NCI-H345 (cell line): ENCODE measurements at places on chromosomes 3 and 15.

- peak; percentile 43 for DNase-seq
These were observed 59.3 kb upstream of the CHMP2B start for GRCh38 chr3:87167628-87168456.

- no peak for DNase-seq
These were observed 5.3 kb downstream of the DVL3 start for GRCh38 chr3:184160456-184160855.

GRCh38 chr3:100009276-100010086 lies 104.8 kb downstream of the FILIP1L start:
- no peak for DNase-seq

DNA sequence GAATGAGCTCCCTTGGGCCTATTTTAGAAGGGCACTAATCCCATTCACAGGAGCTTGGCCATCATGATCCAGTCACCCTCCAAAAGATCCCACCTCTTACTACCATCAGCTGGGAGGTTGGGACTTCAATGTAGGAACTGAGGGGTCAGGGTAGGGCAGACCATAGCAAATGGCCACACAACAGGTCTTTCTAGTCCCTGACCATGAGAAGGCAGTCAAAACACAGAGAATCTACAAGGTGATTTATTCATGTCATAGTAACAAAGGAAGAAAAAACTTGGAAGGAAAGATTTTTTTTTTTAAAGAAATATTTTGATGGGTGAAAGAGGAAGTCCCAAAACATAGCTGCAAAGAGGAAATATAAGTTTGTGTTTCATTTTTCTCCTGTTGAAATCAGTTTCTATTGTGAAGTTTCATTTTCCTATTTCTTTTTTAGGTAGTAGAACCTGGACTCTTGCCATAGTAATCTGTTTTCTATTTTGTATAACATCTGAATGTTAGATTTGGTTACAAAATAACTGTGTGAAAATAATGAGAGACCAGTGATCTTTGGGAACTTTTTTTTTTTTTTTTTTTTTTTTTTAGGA lies 23.5 kb upstream of the TNFSF10 start:
- no peak for DNase-seq

DNA sequence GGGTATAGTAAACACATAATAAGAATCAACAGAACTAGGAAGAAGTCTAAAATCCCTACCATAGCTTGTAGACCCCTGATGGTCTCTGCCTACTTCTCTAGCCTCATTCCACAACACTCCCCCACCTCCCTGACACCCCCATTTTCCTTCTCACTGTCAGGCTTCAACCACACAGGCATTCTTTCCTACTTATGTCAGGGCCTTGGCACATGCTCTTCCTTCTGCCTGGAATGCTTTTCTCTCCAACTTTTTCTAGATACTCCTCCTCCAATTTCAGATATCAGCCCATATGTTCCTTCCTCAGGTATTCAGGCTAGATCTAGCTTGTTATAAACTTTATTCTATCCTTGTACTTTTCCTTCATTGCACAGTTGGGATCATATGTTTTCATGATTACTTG lies 106.0 kb upstream of the MRPL3 start:
- DNase-seq, result no peak

DNA sequence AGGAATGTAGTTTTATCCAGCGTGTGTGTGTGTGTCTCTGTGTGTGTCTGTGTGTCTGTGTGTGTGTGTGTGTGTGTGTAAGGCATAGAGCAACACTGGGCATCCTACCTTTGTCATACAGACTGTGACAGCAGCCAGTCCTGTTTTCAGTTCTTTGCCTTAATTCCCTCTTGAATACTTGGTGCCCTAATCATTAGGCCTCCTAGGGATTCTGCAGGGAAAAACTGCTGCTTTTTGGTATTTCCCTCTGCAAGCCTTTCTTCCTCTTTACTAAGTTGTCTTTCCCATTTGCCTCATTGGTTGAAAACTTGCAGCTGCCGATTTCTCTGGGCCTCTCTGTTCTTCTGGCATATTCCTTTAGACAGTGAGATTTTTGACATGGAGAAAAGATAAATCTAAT lies 9.2 kb downstream of the SLC25A36 start:
- DNase-seq, result no peak

GRCh38 chr3:193890016-193890897 lies 245.7 kb upstream of the HES1 start:
- DNase-seq, result no peak

GRCh38 chr3:23880703-23881339 lies 36.0 kb downstream of the NKIRAS1 start:
- DNase-seq, result no peak

- DNase-seq, result no peak
These were observed 28.3 kb upstream of the TASOR start for GRCh38 chr3:56711344-56711743.

GRCh38 chr3:196255776-196256175 lies 31.8 kb downstream of the PCYT1A start:
- no peak for DNase-seq

GRCh38 chr15:61301701-61302100 lies 72.6 kb upstream of the RORA start:
- no peak for DNase-seq

DNA sequence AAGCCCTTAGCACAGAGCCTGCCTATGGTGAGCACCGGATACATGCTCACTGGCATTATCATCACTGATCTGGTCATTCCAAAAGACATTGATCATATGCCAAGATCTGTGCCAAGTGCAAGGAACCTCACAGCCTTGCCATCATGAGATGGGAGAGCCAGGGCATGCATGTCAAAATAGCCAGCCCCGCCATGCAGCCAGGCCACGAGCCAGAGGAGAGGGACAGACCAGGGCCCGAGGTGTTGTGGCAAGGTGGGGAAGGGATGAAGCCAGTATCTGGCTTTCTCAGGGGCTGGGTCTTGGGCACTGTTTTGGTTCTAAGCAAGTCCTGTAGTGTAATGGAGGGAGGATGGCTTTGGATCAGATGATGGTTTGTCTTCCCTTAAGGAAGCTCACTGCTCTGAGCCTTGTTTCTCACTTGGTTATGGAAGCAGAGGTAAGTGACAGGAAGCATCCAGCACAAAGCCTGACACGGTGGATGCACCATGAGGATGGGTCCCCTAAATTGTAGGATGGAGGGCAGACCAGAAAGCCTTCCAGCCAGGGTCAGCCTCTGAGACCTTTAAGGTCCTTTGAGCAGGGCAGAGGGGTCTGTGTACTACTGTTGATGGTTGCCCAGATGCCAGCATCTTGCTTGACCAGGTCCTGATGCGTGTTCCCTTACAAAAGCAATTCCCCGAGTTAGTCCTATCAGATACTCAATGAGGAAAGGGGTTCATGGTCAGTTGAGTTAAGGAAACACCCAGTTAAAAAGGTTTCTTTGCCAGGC lies 247.7 kb upstream of the TLE3 start:
- no peak for DNase-seq

DNA sequence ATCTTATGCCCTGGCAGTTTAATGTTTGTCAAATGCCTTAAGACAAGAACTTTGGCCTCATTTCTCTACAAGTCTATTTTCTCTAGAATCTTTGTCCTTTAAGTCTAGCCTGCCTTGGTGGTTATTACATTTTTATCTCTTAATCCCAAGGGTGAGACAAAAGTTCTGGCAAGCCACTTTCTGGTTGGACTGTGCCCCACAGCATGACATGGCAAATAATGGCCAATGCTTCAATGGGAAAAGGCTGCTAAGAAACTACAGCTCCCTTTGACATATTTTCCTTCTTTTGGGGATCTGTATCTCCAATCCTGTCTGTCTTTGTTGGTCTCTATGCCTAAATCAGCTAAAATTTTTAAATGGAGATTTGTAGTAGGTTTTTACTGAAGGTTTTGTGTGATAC lies 181.6 kb upstream of the MBNL1 start:
- no peak for DNase-seq

GRCh38 chr3:26102376-26102775 lies 312.5 kb downstream of the OXSM start:
- no peak for DNase-seq

GRCh38 chr3:32782407-32782806 lies 35.4 kb upstream of the TRIM71 start:
- DNase-seq, result no peak

DNA sequence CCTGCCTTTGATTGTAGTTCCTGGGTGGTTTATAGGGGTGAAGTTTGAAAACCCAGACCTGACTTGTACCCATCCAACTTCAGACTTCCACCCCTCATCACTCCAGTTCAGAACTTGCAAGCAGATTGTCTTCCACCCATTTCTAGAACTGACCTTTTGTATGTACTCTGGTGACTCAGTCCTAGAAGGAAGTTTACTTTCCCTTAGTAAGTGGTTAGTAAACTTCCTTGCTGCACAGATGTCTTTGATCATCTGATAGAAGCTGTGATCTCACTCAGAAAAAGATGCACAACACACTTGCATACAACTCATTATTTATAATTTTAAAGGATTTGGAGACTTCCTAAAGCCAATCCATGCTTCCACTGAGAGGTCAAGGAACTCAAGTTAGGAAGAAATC lies 368.0 kb downstream of the MFSD1 start:
- DNase-seq, result no peak

- no peak for DNase-seq
These were observed 399.7 kb upstream of the NR2F2 start for GRCh38 chr15:95930659-95931375.

DNA sequence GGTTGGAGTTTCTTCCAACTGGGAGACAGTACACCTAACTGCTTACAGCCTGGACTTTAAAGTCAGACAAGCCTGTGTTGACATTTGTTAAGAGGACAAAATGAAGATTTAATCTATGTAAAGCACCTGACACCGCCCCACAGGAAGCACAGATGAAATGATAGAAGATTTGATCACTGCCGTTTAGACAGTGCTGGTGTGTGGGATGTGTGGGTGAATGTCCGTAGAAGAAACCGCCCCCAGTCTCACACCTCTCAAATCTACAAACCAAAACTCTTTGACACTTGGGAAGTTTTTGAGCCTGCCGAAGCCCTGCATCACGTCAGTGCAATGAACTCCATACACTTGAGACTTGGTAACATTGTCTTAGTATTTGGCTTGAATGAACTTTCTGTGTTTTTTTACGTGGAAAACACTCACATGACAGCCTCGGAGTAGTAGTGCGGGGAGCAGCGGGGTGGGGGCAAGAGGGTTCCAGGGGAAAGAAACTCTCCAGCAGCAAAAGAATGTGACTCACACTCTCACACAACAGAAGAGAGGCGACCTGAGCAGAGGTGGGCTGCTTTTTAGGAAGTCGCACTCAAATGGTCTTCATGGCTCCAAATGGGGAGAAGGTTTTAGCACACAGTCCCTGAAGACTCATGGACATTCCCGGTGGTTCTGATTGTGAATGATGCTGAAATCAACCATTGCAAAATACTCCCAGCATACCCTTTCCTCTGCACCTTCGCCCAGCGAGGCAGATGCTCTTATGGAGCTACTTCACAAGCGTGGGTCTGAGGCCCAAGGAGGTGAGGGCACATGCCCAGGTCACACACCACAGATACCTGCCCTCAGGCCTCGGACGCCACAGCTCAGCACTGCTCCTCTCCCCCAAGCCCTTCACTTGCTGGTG lies 79.2 kb downstream of the SRGAP3 start:
- no peak for DNase-seq

DNA sequence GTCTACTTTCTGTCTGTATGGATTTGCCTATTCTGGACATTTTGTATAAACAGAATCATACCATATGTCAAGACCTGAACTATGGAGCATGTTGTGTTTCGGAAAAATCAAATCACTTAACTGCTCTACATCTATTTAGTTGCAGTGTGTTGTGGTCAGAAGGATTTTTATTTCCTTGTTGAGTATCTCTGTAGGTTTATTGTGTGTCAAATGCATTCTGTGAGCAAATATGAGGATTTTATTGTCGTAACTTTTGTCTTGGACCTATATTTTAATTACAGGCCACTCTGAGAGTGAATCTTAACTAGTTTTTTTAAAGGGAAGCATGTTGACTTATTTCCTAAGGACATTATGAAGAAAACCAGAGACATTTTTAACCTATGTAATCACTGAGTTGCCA lies 84.6 kb upstream of the MYZAP start:
- DNase-seq, result no peak

DNA sequence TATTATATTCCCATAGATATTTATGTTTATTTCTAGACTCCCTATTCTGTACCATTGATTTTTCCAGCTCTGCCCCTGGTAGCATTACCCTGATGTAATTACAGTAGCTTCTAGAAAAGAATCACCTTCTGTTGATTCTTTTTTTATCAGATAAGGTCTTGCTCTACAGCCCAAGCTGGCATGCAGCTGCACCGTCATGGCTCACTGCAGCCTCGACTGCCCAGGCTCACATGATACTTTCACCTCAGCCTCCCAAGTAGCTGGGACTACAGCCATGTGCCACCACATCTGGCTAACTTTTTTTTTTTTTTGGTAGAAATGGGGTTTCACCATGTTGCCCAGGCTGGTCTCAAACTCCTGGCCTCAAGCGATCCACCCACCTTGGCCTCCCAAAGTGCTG lies 41.8 kb downstream of the SLC24A1 start:
- DNase-seq, result no peak
